ENCODE measurements at places on chromosomes 13 and 19.

DNA sequence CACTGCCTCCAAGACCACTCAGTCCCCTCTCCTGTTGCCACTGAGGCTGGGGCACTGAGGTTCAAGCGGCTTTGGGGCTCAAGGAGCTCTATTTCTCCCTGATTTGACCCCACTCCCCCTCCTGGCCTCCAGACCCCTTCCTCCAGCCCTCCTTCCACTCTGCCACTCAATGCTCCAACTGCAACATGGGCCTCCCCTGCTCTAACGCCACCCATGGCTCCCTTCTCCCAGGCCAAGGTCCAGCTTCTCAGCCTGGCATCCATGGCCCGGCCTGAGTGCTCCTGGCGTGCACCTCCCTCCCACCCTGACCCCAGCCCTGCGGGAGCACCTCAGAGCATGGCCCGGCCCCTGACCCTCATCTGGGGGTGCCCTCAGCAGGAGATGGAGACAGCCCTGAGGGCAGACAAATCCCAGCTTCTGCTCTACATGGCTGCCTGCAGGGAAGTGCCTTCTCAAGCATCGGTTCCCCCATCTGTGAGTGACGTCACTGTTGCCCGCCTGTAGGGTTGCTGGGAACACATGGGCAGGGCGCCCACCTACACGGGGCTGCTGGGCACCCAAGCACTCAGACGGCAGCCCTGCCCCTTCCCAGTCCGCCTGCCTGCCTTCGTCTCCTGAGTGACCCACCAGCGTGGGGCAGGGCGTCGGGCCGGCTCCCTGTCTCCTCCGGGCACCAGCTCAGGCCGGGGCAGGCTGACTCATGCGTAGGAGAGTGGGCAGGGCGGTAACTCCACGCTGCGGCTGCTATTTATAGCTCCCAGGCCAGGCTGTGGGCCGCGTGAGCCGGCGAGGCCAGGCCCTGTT is 1.6 kb upstream of the DIRAS1 start:
- peak; percentile 93 for DNase-seq

- DNase-seq: no peak
Measured at GRCh38 chr19:28504727-28505126, 708.2 kb downstream of the UQCRFS1 start.

DNA sequence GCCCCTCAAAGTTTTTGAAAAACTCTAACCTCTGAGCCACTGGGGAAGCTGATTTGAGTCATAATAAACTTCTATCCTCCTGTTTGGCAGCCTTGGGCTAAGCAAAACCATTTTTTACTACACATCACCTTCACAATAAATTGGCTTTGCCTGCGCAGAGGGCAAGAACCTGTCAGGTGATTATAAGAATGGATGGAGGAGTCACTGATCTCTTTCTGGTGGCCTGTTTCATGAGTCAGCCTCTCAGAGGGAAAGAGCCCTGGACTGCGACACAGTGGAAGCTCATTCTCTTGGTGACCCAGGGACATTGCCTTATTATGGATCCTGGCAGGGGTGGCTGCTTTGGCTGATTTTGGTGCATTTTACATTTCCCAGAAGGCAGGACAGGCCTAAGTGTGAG is 17.5 kb upstream of the PSG9 start:
- DNase-seq: no peak

DNA sequence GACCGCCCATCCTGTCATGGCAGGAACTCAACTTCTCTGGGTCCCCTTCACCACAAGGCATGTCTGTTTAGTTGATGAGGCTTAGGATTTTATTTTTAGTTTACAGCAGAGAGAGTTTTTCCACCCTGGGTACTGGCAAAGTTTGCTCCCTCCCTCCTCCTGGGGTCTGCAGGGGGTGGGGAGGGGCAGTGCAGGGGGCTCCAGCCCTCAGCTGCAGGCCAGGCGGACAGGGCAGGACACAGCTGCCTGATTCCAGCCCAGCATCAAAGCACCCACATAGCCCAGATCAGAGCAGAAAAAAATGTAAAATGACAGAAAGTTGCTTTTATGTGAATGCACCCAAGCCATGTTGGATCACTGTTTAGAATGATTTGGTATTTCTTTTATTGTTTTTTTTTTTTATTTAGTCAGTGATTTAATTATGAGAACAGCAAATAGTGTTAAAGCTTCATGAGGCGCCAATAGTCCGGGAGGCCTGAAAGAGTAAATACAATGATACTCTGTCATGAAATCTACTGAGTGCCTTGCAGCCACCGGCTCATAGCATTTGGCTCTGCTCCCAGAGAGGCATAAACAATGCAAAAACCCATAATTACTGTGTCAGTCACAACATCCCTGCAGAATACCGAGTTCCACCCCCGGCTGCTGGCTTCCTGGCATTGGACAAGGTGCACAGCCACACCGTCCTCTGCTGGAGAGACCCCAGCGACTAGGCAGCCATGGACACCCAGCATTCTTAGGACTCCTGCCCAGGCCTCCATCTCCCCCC is 923.5 kb downstream of the UQCRFS1 start:
- DNase-seq: no peak

DNA sequence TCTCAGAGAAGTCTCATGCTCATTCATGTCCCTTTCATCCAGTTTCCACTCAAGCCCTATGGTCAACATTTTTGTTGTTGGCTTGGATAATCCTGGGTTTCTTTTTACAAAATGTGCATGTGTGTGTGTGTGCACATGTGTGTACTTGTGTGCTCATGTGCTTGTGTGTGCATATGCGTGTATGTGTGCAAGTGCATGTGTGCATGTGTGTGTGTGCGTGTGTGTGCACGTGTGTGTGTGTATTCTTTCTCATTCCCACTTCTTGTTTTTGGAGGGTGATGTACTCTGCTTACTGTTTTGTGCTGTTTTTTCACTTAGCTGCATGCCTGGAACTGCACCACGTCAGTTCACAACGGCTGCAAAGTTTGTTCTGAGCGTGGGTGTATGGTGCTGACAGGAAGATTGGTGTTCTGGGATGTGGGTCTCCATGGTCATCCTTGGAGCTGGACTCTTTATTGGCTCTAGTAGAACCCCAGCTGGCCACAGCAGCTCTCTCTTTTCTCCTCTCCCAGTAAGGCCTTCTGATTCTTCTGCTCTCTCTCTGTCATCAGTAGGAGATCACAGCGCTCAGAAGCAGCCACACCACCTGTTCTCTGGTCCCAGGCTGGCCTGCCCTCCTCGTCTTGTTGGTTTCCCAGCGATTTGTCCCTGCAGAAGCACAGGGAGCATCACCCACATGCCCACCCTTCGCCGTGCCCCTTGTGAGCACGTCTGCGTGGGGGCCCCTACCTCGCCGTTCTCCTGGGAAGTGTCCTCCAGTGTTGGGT is 60.8 kb downstream of the SOX1 start:
- no peak for DNase-seq

DNA sequence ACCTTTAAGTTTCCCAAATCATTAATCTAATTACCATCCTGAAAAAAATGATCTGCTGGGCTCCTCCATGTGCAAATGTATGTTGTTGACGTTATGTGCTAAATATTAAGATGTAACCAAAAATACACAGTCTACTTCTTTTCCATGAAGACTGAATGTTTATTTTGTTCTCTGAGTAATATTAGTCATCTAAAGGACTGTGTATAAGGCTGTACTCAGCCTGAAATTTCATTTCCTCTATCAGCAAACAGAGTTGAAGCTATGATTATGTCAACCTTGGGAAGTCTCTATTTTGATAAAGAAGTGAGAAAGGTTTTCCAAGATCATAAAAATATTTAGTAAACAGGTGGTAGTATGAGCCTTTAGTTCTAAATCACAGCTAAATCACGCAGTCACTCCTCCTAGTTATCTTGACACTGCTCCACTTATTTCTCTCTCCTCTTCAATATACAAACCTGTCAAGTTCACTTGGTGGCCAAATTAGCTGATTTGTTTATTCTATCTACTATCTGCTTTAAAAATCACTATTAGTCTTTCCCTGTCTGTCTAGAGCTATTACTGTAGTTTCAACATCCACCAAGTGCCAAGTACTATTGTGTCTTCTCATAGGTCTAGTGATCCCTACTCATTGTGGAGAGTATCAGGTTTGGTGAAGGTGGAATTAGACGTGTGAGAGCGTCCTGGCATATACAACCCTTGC is 211.7 kb upstream of the STARD13 start:
- no peak for DNase-seq

- DNase-seq: no peak
Measured at GRCh38 chr13:111380431-111380830, 60.0 kb downstream of the TEX29 start.

GRCh38 chr19:18651733-18652132 is 14.9 kb downstream of the KLHL26 start:
- DNase-seq: no peak

DNA sequence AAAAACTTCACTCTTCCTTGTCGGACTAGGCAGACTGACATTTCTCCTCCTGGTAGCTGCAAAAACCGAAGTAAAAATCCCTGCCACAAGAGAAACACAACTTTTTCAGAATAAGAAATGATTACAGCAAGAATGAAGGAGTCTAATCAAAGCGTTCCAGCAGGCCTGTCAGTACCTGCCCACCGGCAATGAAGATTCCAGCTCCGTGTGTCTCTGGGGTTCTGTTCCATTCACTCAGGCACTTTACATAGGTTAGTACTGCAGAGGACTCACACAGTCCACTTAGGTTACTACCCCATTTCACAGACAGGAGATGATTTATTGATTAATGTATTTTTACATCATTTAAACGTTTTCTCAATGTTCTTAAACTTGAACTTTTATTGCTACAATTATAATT is 275.5 kb downstream of the NHLRC3 start:
- no peak for DNase-seq

DNA sequence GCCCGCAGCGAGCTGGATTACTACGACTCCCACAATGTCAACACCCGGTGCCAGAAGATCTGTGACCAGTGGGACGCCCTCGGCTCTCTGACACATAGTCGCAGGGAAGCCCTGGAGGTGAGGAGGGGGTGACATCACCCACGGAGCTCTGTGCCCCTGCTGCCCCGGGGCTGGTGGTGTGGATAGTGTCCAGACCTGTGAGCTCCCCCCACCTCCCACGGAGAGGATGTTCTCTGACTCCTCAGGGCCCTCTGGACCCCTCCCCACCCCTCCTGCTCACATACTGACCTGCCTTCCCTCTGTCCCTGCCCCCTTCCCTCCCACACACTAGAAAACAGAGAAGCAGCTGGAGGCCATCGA is 20.7 kb downstream of the CAPN12 start:
- no peak for DNase-seq

DNA sequence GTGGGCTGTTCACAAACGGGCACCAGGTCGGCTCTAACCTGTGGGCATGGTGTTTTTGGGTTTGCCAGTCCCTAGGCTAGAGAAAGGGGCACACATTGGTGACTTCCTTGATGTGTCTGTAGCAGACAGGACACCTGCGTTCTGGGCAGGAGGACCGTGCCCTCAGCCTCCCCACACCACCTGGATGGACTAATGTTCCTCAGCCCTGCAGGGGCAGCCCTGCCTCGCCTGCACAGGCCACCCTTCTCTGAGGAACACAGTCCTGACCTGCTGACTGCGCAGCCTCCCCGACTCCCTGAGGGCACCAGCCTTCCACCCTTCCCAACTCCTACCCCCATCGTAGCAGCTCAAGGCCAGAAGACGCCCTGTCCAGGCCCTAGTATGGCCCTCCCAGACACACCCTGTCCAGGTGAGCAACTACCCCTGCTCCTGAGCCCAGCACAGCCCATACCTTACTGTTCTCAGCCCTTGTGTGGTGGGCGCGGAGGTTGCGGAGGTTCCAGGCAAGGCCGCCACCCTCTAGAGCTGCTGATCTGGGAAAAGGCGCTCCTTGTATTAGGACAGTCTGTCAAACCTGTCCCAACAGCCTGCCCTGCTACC is 55.7 kb downstream of the GGACT start:
- DNase-seq: no peak

GRCh38 chr13:51122868-51123566 is 11.9 kb upstream of the C13orf42 start:
- no peak for DNase-seq

DNA sequence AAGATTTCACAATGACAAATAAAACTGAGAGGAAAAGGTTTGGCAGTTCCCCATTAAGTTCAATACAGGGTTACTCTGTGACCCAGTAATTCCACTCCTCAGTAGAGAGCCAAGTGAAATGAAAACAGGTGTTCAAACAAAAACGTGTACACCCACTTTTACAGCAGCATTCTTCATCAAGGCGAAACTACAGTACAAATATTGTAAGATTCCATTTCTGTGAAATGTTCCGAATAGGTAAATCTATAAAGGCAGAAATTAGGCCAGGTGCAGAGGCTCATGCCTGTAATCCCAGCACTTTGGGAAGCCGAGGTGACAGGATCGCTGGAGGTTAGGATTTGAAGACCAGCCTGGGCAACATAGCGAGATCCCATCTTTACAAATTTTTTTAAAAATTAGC is 8.9 kb upstream of the GDF15 start:
- no peak for DNase-seq

- no peak for DNase-seq
Measured at GRCh38 chr19:42332059-42332458, 6.6 kb downstream of the MEGF8 start.
